ENCODE measurements at places on chromosomes 4 and X. TPM values are rescaled to one million over a fixed set of nuclear protein-coding genes. Genes with fewer than 3 reads are reported as not detected.

- peak; percentile 8 for DNase-seq
These were observed 49.0 kb downstream of the HTRA3 start for GRCh38 chr4:8318509-8318908.

DNA sequence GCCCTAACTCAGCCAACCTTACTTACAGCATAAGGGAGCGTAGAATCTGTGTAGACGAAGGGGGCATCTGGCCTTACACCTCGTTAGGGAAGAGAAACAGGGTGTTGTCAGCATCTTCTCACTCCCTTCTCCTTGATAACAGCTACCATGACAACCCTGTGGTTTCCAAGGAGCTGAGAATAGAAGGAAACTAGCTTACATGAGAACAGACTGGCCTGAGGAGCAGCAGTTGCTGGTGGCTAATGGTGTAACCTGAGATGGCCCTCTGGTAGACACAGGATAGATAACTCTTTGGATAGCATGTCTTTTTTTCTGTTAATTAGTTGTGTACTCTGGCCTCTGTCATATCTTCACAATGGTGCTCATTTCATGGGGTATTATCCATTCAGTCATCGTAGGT is 14.6 kb downstream of the PLP1 start:
- DNase-seq, result no peak

DNA sequence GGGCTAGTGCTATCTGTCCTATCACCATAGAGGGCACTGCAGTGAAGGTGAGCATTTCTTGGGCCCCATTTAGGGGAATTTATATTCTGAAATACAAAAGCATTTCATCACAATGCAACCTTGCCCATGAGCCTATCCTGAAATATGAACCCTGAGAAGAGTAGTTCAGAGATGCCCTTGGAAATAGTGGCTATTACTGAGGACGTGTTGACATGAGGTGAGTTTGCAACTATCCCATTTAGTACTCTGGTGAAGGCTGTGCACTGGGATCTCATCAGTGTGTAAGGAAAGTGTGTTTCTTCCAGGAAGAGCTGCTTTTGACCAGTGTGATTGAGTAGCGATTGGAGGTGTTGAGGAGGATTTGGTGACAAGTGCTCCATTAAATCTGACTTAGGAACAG is 149.3 kb upstream of the EOLA2 start:
- no peak for DNase-seq

GRCh38 chrX:103329991-103330390 is at the start of gene TCEAL7:
Gene TCEAL7 (plus strand): TSS chrX:103330239. CDS start chrX:103331404, 1,165 bp downstream.
- DNase-seq, result no peak

DNA sequence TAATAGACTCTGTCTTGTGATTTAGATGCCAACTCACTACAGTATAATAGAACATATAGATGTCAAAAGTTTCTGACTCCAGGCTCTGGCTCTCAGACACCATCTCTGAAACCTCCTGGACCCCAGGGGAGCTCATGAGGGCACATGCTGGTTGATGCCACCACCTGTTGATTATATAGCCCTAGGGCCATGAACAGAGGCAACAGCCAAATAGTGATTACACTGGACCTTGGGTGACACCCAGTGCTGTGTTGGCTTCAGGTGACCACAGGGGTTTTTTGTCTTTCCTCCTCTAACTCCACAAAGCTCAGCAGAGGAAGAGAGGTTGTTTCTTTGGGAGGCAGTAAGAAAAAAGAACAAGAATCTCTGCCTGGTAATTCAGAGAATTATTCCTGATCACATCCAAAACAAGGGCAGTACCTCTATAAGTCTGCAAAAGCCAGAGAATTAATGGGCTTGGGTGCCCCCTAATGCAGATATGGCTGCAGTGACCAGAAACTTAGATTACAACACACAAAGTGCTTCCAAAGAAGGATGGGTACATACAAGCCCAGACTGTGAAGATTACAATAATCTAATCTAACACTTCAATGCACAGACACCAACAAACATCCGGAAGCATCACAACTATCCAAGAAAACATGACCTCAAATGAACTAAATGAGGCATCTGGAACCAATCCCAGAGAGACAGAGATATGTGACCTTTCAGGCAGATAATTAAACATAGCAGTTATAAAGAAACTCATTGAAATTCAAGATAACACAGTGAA is 1920.6 kb downstream of the ARAP2 start:
- no peak for DNase-seq

DNA sequence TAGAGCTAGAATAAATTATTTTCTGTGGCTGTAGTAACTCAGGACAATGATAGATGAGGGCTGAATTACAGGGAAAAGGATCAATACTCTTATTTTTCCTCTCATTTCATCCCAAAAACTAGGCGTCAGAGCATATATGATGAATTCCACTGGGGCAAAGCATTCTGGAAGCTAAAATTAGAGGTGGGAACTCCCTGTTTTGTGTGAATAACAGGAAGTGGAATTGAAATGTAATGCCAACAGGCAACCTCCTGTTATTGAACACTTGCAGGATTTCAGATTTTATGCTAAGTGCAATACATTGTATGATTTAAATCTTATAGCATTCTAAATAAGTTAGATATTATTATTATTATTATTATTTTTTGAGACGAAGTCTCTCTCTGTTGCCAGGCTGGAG is 20.9 kb downstream of the HSD17B11 start:
- no peak for DNase-seq

GRCh38 chr4:10040049-10040892 is 19.0 kb upstream of the SLC2A9 start:
- DNase-seq, result no peak

GPRASP1 gene
- total RNA-seq, result 10.2 TPM

TENM3 gene
- 2.1 TPM for total RNA-seq
